ENCODE measurements at places on chromosomes 1 and 21. TPM values are rescaled to one million over a fixed set of nuclear protein-coding genes. Genes with fewer than 3 reads are reported as not detected.

- DNase-seq, result no peak
Measured at GRCh38 chr1:175179837-175180590, 12.6 kb downstream of the KIAA0040 start.

DNA sequence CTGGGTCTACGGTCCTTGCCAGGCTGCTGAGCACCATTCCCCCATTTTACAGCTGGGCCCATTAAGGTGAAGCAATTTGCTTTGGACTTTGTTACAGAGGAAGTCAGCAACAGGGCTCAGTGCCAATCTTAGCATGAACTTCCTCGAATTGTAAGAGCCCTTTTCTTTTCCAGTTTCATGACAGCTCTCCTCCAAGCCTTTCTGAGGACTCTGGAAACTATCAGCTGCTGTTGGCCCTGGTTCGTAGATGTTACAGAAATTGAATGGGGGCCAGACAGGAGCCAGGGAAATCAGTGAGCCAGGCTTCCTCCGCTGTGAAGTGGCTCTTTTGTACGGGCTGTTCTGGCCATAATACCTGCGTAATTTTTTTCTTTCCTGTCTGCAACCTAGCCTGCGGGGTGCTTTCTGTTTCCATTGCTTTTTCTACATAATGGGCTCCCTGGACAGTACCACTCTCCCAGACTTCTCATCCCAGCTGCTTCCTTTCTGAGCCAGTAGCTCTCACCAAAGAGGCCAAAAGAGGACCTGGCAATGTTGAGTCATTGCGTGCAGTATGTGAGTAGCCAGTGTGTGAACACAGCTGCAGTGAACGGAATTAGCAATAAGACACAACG lies 386.3 kb downstream of the DISC1 start:
- no peak for DNase-seq

DNA sequence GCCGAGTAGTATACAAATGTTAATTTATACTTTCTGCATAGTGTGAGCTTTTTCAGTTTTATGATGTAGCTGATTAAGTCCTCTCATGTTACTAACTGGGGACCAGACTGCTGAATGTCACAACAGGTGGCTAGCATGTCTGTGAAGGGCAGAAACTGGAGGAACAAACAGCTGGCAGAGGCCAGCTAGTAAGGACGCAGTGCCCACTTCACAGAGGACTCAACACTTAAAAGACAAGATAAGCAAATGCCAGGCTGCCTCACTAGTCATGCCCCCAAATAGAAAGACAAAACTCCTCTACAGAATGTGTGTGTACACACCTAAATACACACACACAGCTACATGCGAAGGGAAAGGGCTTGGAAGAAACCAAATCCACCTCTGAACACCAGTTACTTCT lies 73.8 kb upstream of the ZNF678 start:
- DNase-seq, result no peak

GRCh38 chr1:39826583-39826982 lies 37.9 kb upstream of the BMP8B start:
- DNase-seq, result no peak

- DNase-seq, result peak; percentile 89
Measured at GRCh38 chr1:77759071-77760028, at the start of gene USP33. Gene USP33, minus strand, starts transcription at chr1:77759852. Its CDS starts 18,155 bp downstream, at chr1:77741697.

DNA sequence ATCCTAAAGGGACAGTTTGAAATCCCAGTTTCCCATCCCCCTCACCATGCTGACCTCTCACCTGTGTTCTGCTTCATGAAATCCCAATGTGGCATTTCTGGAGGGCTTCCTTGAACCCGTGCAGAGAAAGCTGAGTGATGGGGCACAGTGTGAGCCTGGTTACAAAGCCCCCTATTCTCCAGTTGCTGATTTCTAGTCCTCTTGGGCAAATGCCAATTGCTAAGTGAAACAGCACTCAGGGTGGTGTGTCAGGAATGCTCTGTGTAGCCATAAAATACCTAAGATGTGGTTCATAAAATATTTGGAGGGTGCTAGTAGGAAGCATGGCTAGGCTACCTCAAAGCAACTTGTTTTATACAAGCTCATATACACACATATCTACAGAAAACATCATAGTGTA lies 32.0 kb downstream of the SUSD4 start:
- DNase-seq, result no peak

DNA sequence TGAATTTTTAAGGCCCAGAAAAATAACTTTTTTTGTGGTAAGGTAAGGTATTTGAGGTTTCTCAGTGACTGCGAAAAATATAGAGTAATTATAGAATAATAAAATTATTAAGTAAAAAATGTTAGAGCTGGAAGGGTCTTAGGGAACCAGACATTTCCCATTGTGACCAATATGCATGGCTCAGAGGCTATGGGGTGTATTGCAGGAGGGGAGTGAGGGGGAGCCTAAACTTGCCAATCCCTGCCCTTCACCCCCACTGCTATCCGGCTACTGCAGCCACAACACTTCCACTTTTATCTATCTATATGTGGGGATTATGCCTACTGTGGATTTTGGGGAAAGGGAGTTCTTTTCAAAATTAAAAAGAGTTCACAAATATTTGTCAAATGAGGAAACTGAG lies 7.6 kb upstream of the GADD45A start:
- no peak for DNase-seq

DNA sequence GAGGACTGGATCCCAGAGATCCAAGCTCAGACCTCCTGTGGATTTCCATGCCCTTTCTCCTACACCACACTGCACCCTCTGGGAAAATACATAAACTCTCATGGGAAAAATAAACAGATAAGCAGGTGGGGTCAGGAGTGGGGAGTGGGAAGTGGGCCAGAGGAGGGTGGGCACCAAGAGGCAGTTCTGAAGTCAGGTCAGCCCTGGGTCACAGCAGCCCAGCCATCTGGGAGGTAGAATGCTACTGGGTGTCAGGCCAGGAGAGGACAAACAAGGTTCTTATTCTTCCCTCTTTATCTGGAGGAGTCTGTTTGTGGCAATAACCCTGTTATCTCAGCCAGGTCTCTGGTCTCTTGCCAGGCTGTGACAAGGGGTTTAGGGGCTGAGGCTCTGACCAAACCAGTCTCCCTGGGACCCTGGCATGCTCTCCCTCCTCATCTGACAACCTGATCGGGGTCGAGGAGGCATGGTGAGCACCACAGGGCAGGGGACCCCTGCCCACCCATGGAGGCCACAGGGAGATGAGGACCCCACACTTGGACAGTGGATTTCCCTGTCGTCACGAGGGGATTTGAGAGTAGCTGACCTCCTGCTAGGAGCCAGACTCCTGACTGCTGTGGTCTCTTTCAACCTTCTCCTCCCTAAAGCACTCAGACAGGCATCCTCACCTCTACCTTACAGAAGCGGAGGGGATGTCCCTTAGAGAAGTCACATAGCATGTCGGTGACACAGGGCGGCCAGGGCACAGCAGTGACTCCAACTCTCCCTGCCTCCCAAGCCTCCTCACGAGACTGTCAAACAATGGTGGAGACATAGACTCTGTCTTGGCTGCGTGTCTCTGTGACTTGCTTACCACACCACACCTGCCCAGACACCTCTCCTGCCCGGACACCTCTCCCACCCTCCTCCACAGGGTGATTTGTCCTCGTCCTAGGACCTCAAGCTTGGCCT lies 51.3 kb upstream of the IFFO2 start:
- no peak for DNase-seq

- DNase-seq, result no peak
Measured at GRCh38 chr1:20589331-20590278, 708 bp downstream of the CDA start.

- no peak for DNase-seq
Measured at GRCh38 chr1:55490547-55490946, 275.4 kb upstream of the USP24 start.

- DNase-seq, result no peak
Measured at GRCh38 chr1:173206816-173207568, at the start of gene TNFSF4. Gene TNFSF4, minus strand, starts transcription at chr1:173207331. Its CDS starts 155 bp downstream, at chr1:173207176.

DNA sequence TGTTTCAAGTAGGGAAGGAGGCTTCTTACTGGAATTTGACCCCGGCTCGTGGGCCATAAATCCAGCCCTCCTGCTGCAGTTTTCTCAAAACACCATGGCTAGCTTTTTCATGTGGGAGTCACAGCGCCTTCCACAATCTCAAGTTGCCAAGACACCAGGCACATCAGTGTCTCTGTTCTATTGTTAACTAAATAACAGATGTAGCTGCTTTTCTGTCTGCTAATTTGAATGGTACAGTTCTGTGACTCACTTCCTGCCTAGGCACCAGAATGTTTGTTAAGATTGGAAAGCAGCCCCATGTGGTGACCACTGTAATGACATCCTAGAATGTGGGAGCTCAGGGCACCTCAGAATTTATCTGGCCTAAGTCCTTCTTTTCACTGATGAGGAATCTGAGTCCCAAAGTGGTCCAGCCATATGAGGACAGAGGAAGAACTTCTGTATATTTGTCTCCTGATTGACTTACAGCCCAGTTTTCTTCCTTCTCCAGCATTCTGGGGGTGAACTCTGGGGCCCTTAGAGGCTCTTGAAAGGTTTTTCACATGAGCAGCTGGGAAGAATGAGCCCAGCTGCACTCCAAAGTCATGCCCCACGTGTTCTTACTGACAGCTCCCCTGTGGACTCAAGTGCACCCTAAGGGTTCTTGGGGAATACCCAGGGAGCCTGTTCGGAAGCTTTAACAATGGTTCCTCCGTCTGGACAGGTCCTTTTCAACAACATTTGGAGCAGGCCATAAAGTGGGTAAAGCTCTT lies 27.5 kb downstream of the TRIM45 start:
- peak; percentile 75 for DNase-seq

DNA sequence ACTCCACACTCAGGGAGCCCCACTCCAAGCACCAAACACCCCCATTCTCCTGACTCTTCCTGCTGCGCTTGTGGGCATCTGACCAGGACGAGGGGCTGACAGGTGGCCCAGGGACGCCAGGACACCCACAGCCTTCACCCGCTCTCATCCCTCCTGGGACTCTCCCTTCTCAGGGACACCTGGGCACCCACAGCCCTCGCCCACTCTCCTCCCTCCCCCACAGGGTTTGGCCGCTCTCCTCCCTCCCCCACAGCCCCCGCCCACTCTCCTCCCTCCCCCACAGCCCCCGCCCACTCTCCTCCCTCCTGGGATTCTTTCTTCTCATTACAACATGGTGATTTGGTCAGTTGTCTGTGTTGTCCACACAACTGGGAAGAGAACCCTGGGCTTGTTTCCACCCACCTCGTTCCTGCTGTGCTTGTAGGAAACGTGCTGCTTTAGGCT lies 43.4 kb downstream of the PRDM15 start:
- DNase-seq, result no peak

- DNase-seq, result no peak
Measured at GRCh38 chr1:51859333-51859732, 19.2 kb downstream of the NRDC start.

DNA sequence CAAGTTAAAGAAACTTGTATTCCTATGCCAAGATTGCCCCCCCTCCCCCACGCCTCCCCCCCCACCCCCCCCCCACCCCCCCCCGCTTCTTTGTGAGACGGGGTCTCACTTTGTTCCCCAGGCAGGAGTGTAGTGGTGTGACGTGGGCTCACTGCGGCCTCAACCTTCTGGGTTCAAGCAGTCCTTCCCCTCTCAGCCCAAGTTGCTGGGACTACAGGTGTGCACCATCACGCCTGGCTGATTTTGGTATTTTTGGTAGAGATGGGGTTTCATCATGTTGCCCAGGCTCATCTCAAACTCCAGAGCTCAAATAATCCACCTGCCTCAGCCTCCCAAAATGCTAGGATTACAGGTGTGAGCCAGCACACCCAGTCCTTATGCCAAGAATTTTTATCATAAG lies 136.6 kb downstream of the POU2F1 start:
- DNase-seq, result no peak

DNA sequence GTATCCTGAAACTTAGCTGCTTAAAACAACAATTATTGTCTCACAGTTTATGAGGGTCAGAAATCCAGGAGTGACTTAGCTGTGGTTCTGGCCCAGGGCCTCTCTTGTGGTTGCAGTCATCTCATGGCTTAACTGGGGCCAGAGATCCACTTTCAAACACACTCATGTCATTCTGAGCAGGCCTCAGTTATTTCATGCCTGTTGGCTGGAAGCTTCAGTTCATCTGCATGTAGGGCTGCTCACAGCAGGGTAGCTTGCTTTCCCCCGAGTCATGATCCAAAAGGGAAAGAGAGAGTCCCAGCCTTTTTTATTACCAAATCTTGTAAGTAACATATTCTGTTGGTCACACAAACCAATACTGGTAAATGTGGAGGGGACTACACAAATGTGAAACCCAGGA lies 96.6 kb upstream of the B3GALT2 start:
- no peak for DNase-seq

DNA sequence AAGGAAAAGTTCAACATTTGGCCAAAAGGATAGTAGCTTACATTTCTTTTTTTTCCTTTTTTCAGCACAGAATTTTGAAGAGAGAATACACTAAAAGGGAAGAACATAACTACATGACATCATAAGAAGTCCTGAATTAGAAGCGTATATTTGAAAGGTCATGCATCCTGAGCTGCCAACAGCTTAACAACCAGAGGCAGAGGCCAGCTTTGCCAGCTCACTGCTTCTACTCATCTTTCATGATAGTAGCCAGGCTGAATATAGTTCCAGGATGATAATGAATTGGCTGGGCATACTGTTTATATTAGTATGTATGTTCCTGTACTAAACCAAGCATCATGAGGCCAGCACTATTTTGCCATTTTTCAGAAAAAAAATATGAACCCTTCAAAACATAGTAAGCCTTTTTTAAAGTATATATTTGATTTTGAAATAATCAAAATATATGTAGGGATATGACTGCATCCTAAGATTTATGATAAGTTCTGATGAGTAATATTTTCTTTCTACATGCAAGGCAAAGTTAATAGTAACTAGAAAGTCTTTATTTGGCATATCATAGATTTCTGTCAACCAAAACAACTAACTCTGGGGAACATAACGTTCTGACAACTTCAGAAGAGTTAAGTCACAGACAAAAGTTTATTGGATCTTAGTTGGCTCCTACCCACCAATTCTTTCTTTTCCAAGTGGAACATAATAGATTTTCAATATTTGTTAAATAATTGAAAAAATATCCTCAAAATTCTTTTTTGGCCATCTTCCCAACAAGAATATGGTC lies 123.2 kb downstream of the DPYD start:
- DNase-seq, result no peak

DNA sequence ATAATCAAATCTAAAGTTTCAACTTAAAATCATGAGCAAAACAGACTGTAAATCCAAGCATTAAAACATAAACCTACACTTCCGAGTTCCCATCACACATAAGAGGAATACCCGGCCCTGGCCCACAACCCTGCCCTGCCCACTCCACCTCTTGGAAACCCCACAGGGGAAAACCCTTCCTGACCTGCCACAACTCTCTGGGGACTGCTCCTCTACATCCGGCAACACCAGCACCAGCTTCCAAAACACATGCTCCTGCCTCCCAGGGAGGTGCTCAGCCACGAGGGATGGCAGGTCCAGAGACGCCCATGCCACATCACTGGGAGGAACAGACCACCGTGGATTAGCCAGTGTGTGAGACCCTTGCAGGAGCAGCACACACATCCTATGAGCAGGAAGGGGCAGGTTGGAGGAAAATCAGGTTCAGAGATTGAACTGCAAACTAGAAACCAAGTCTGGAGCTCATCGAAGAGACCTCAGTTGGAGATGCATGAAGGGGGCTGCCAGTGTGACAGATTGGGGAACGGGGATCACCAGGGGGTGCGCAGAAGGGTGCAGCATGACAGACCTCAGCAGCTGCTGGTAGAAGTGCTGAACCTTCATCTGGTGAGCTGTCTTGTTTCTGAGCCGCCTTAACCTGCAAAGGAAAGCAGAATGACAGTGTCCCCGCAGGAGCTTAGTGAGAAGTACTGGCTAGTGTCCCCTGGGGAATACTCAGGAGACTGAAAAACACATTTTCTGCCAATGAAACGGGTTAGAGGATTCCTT lies 25.8 kb upstream of the LSS start:
- no peak for DNase-seq

Gene CAPN8
- polyA plus RNA-seq, result 0.65 TPM

Gene DMBX1
- polyA plus RNA-seq, result not detected

Gene TTC22
- polyA plus RNA-seq, result 4.7 TPM

Gene HSD3B2
- polyA plus RNA-seq, result not detected

Gene FCRLB
- polyA plus RNA-seq, result 0.63 TPM

Gene LRRC38
- polyA plus RNA-seq, result not detected

Gene TNNI3K
- polyA plus RNA-seq, result not detected

Data from CD4-positive, CD25-positive, alpha-beta regulatory T cell (primary cell).